ENCODE measurements at places on chromosomes 2 and 18. TPM values are rescaled to one million over a fixed set of nuclear protein-coding genes. Genes with fewer than 3 reads are reported as not detected.

SLC9A2 gene
- under 0.01 TPM for total RNA-seq

DNA sequence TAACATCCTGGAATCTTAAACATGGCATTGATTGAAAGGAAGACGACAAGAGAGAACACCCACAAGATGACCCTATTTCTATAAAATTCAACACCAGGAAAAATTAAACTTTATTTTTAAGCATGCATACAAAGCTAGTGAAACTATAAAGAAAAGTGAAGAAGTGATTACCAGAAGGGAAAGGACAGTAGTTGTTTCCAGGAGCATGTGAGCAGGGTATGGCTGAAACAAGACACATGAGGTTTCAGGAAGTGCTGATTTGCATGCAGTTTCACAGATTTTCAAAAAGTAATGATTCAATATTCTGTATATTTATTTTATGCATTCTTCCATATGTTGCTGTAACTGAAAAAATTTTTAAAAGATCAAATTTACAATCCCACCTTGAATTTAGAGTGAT, 24.6 kb upstream of the DAW1 start:
- DNase-seq: no peak

GRCh38 chr2:133424876-133425275, 143.4 kb downstream of the NCKAP5 start:
- peak; percentile 26 for DNase-seq

DNA sequence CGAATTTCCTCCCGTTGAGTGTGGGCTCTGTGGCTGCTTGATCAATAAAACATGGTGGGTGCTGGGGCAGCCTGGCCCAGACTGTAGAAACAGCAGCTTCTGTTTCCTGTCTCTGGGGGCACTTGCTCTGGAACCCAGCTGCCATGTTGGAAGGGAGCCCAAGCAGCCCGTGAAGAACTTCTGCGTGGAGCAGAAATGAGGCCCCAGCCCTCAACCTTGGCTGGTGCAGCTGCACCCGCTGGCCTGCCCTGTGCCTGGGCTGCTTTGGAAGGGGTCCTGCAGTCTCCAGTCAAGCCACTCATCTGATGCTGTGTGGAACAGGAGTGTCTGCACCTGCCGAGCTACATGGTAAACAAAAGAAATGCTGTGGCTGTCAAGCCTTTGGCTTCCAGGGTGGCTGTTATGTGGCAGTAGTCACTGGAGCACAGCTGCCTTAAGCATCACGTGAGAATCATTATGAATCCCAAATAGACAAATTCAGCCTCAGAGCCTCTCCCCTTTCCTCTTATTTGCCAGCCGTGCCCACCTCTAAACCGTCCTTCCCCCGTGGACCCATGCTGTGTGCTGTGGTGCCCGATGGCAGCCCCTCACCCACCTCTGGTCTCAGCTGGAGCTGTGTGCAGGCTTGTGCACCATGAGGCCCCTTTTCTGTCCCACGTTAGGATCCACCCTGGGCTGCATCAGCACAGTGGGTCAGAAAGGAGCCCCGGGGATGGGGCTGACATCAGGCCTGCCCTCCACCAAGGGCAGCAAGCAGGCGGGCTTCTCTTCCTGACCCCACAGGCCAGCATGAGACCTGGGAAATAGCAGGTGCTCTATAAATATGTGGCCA, 134.0 kb upstream of the HDAC4 start:
- DNase-seq: no peak

Data from bronchial epithelial cell (primary cell).